ENCODE measurements at places on chromosomes 1 and 21.

DNA sequence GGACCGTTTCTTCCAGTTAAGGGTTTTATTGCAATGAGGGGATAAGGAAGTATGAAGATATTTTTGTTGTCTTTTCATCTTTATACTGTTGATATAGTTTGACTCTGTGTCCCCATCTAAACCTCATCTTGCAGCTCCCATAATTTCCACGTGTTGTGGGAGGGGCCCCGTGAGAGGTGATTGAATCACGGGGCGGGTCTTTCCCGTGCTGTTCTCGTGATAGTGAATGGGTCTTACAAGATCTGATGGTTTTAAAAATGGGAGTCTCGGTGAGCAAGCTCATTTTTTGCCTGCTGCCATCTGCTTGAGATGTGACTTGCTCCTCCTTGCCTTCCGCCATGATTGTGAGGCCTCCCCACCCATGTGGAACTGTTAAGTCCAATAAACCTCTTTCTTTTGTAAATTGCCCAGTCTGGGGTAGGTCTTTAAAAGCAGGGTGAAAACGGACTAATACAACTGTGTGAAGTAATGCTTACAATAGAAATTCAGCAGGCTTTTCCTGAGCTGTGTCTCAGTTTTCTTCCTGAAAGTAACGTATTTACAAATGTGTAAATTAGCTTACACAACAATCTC lies 377.3 kb downstream of the SIPA1L2 start:
- DNase-seq = no peak

DNA sequence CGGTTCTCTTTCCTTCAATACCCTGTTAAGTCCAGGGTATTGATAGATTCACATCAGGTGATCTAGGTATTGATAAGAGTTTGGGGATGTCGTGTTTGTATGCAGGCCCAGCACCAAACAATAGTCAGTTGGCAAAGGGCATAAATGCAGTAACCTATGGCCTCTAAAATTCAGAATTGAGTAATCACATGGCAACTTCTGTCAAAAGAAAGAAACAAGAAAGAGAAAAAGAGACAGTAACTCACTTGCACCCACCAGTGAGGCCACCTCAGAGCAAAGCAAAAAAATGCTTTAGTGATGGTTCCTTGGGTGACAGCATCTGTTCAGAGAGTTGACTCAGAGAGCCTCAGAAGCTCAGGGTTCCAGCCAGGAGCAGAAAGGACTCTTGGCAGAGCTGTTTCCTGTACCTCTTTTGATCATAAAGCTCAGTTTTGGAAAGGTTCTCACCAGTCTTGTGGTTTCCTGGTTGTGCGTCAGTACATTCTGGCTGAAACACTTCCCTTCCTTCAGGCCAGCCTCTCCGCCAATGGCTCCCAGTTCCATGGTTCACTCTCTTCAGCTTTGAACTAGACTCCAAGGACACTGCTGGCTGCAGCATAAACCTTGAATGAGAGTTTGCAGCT lies 70.1 kb upstream of the GORAB start:
- no peak for DNase-seq

- DNase-seq = peak; percentile 63
These were observed 18.8 kb upstream of the TENT5B start for GRCh38 chr1:27031235-27032118.

DNA sequence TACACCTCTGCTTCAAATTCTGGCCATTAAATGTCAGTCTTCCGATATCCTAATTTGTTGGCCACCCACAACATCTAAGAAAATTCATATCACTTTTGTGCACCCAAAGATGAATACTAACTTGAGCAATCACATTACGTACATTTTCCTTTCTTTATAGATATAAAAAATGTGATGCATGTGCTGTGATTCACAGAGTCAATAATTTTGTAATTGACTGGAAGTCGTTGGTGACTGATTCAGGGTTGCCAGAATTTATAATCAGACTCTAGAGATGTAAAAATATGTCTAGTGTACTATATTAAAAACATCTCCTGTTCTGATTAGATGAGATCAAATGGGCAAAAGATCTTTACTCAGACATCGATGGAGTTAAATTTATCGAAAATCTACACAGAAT lies 150.0 kb upstream of the KCTD3 start:
- no peak for DNase-seq

DNA sequence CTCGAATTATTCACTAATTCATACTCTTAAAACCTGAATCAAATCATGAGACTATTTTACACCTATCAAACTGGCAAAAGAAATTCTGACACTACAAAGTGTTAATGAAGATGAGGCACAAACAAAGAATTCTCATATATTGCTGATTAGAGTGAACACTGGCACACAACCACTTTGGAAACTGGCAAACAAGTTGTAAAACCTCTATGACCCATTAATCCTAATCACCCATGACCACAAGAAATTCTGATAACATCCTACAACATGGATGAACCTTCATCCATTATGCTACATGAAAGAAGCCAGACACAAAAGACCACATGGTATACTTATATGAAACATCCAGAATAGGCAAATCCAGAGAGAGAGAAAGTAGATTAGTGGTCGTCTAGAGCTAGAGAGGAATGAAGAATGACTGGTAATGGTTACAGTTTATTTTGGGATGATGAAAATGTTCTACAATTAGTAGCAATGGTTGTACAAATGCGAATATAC lies 8.5 kb downstream of the GPBP1L1 start:
- DNase-seq = no peak

GRCh38 chr21:45504516-45505415 lies 37.5 kb downstream of the SLC19A1 start:
- no peak for DNase-seq

DNA sequence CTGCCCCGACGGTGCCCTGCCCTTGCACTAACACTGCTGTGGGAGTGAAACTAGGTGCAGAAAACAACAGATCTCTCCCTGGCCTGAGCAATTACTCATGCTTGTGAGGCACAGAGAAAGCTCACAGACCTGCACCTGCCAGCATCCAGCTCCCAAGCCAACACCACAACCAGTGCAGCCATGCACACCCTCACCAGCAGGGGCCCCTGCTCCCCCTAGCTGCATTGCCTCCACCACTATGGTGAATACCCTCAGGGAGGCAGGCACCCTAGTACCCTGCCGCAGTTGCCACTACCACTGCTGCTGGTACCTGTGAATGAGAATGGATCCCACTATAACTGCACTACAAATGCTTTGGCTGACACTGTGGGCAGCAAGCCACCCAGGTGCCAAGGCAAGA lies 7.1 kb upstream of the DIRAS3 start:
- DNase-seq = no peak

GRCh38 chr1:77489910-77490309 lies 192.5 kb downstream of the ZZZ3 start:
- DNase-seq = no peak

- no peak for DNase-seq
These were observed 16.6 kb upstream of the TMEM125 start for GRCh38 chr1:43253173-43253572.

DNA sequence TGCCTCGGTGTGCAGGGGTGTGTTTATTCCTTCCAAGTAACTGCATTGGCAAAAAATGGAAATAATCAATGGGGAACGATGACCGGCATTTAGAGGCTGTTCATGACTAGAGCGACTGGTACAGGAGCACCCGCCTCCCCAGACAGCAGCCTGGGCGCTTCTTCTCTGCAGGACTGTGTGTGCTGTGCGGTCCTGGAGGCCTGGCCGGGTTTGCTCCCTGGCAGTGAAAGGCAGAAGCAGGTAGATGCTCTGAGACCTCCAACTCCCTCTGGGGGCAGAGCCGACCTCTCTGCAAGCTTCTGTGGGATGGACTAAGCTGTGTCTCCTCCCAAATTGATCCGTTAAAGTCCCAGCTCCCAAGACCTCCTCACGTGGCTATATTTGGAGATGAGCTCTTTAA lies 59.2 kb upstream of the ACTRT2 start:
- no peak for DNase-seq

- no peak for DNase-seq
These were observed 67.0 kb upstream of the KLHDC7A start for GRCh38 chr1:18413541-18414305.

GRCh38 chr1:27503033-27503432 lies 13.1 kb upstream of the WASF2 start:
- DNase-seq = no peak

GRCh38 chr1:110197905-110198629 lies 12.0 kb upstream of the KCNC4 start:
- no peak for DNase-seq

- DNase-seq = no peak
These were observed 96.6 kb upstream of the TNR start for GRCh38 chr1:175839779-175840669.

GRCh38 chr1:226643177-226643576 lies 94.6 kb downstream of the STUM start:
- peak; percentile 60 for DNase-seq

DNA sequence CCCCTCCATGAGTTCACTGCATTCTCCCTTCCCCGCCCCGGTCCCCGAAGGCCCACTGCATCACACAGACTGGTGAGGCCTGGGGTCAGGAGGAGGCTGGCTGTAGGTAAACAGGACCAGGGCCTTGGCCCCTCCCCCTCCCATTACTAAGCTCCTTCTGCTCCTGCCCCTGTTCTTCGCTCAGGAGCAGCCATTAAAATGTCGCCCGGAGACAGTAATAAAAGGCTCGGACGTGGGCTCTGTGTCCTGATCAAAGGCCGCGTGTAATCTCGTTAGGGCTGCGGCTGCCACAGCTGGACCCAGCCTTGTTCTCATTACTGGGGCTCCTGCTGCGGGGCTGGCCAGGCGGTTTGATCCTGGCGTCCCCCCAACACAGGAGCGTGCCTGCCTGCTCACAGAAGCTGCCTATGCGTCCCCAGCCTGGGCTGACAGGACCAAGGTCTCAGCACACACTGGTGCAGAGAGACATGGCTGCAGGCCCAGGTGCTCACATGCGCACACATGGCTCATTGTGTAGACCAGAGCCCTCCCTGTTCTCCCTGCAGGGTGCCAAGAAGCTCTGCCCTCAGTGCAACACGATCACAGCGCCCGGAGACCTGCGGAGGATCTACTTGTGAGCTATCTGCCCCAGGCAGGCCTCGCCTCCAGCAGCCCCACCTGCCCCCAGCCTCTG lies 24.0 kb downstream of the TMEM53 start:
- DNase-seq = no peak

DNA sequence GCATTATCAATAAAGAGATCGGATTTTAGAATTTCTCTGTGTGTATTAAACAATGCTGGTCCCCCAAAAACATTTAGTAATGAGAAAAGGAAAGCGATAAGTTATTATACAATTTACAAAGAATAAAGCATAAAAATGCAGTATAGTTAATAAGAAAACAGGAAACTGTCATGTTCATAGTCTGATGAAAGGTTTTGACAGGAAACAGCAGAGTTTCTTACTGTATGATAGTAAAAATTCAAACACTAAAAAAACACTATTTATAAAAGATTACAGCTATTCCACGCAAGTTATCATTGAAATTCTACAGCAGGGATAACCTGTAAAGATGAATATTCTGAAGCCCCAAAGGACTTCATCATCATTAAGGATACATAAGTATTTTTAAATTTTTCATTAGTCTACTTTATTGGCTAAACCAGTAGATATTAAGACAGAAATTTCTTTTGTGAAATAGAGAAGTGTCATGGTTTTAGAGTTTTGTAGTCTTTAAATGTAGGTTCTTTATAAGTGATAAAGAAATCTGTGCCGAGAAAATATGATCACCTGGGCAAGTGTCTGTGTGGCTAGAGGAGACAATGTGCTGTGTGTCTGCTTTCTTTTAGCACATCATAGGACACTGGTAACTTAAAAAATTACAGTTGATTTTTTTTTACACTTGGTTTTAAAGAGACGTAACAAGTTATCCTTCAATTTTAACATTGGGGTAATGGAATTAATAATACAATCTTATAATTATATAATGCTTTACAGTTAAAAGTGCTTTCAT lies 49.7 kb upstream of the GFI1 start:
- DNase-seq = no peak

- DNase-seq = no peak
These were observed 888.2 kb upstream of the CXADR start for GRCh38 chr21:16624479-16625118.

DNA sequence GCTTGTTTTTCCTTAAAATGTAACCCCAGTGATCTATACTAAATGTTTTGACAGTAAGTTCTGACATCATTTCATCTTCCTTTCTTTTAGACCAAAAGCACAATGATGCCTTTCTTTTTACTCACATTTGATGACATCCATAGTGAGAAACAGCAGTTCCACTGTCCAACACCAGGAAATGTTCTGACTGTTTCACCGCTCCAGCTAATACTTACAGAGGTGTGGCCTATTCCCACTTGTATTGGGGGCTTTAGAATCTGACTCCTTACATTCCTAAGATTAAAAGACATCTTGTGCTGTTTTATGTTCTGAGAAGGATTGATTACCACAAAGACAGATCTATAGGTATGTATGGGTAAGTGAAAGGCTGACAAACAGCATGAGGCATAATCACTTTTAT lies 1018.2 kb upstream of the PRMT6 start:
- DNase-seq = no peak

GRCh38 chr1:178341261-178341956 lies 155.4 kb downstream of the CLEC20A start:
- no peak for DNase-seq

DNA sequence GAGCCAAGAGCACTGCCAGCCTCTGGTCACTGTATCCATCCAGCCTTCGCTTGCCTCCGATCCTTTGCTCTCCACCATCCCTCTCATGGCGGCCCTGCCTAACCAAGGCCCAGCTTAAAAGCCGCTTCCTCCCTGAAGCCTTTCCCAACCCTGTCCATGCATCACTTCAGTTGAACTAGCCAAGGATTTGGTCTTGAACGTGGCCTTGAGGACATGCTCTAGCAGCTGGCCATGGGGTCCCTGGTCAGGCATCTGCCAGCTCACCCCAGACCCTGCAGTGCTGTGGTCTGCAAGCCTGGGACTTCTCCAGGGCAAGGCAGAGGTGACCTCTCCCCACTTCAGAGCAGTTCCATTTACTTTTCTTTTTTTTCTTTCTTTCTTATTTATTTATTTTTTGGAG lies 5.1 kb upstream of the SYTL1 start:
- no peak for DNase-seq

DNA sequence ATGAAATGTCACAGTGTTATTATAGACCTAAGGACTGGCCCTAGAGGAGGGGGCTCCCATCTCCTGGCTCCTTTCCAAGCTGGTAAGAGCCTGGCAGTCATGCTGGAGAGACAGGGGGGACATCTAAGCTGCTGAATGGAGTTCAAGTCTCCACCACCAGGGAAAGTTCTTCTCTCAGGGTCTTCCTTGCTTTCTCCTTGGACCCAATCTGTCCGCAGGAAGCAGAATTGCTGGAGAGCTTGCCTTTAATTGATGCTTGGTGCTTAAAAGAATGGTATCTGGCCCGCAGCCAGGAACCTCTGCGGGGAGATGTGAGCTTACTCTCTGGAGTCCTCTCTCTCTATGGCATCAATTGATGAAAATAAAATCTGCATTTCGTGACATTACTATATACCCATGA lies 25.1 kb downstream of the IRF2BP2 start:
- no peak for DNase-seq

GRCh38 chr1:9626201-9626608 lies 25.3 kb upstream of the PIK3CD start:
- DNase-seq = no peak

DNA sequence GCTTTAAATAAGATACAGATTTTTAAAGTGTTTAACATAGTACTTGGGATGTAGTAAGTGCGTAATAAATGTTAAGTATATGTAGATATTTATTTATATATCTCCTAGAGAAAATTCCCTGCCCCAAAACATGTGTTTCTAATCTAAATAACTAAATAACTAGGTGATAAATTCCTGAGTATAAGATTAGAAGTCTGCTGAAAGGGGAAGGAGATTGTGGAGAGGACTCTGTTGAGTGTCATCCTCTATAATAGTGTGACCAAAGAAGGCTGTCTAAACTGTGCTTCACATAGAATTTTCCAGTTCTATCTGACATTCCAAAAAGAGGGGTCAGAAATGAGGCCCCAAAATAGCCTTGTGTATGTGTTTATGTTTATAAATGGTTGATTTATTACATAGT lies 590.5 kb upstream of the ADAMTS5 start:
- DNase-seq = no peak

Measured in anterior cingulate cortex (tissue), 58 donors.